ENCODE measurements at places on chromosomes 6 and 20. TPM values are rescaled to one million over a fixed set of nuclear protein-coding genes. Genes with fewer than 3 reads are reported as not detected.

Gene VGLL2
- 95.9 TPM for total RNA-seq

Gene HMGN3
- 29.2 TPM for total RNA-seq

Gene DDO
- total RNA-seq, result 2.7 TPM

Gene MCCD1
- not detected for total RNA-seq

Gene IL17A
- total RNA-seq, result not detected

Gene TNXB
- 14.5 TPM for total RNA-seq

Gene B4GALT5
- 75.7 TPM for total RNA-seq

Gene IL17F
- total RNA-seq, result not detected

DNA sequence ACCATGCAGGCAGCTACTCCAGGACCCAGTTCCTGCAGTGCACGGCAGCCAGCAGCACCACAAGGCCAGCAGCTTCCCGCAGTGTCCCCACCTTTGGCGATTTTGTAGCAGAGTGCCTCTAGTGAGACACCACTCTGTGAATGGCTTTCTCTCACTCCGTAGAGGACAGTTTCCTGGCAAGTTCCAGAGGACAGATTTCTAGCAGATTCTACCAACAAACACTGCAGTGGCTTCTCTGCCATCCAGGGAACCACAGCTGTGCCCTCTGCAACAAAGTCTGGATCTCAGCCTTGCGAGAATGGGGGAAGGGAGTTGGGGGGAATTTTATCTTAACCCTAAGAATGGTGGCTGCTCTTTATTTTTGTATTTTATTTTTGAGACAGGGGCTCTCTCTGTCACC, 28.7 kb downstream of the SNHG17 start:
- DNase-seq, result no peak

DNA sequence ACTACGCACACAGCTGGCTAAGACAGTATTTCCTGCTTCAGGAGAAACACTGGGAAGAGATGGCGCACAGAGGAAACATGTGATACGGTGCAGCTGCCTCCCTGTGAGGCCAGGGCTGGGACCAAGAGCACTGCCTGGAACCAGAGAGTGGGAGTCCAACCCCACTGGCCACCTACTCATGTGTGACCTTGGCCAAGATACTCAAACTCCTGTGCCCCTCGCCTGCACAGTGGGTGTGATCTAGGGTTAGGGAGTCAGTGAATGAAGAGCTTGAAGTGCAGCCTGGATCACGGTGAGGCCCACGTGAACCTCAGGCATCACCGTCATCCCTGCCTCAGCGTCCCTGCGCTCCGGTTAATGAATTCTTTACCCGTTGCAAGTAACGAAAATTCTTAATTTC, 41.7 kb upstream of the MPC1 start:
- no peak for DNase-seq

- DNase-seq, result no peak
Observed at GRCh38 chr6:63897459-63897858, 261.9 kb downstream of the PHF3 start.

GRCh38 chr20:5670036-5670536, 80.1 kb upstream of the SHLD1 start:
- DNase-seq, result no peak

- no peak for DNase-seq
Observed at GRCh38 chr20:1308067-1308701, 20.8 kb downstream of the SDCBP2 start.

DNA sequence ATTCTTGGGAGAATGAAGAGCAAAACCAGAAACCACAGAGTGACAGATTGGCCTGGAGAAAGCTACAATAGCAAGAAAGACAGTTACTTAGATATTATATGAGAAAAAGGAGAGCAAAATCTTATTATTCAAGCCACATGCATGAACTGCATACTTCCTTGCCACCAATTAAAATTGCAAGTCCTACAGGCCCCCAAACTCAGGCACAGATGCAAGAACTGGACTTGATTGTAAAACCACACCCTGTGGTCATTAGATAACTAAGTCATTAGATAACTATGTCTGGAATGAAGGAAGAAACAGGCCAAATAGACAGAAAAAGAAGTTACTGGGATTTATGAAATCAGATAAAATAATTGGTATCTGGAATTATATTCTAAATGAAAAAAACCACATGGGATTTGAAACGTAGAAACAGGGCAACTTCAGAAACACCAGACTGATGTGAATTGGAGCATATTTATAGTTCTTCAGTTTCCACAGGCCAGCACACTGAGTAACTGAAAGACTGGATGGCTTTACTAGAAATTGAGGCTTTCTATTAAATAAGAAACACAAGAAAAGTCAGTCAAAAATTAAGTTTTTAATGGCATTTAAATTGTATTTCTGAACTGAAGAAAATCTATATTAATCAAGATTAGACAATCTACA, 49.4 kb upstream of the CARMIL1 start:
- no peak for DNase-seq

GRCh38 chr20:61537239-61538182, 285.4 kb downstream of the CDH4 start:
- no peak for DNase-seq

GRCh38 chr6:6521961-6522482, 66.5 kb upstream of the LY86 start:
- no peak for DNase-seq

GRCh38 chr6:16414205-16414604, 175.8 kb downstream of the GMPR start:
- DNase-seq, result no peak

- no peak for DNase-seq
Observed at GRCh38 chr6:56691286-56691595, 48.6 kb upstream of the DST start.

DNA sequence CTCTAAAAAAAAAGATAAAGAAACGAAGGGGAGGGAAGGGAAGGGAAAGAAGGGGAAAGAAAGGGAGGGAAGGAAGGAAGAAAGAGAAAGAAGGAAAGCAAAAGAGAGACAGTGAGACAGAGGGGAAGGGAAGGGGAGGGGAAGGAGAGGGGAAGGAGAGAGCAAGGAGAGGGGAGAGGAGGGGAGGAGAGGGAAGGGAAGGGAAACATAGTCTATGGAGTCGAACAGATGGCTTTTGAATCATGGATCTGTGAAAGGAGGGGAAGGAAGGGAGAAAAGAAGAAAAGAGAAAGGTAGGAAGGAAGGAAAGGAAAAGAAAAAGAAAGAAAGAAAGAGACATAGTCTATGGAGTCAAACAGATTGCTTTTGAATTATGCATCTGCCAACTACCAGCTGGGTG, 16.7 kb upstream of the NCOA6 start:
- DNase-seq, result no peak

DNA sequence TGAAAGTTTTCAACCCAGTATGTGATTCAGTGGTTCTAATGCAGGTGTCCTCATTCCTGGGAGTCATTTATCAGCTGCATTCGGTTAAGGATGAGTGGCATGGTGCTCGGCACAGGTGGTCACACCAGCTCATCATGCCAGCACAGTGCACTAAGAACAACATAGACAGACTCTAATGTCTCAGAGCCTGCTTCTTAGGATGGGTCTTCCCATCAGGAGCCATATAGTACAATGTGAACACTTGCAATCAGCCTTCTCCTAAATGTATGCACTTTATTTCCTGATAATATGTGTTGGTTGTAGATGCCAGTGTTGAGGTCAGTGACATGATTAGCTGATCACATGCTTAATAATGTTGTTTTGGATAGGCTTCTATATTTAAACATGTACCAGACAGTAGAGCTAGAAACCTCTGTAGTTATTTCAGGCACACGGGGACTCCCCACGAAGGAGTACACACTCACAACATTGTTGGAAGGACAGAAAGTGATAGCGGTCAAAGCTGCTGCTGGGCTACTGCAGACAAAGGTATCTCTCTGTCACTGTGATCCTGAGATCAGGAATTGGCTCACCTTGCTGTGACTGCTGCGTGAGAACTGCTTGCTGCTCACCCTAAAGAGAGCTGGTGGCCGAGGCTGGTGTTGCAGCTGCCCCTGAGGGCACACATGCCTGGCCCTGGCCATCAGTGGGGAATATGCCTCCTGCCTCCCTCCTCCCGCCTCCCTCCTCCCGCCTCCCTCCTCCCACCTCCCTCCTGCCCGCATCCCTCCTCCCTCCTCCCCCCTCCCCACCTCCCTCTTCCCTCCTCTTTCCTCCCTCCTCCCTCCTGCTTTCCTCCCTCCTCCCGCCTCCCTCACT, 195.4 kb downstream of the SMOC2 start:
- DNase-seq, result no peak

GRCh38 chr20:9551808-9552550, 37.6 kb downstream of the LAMP5 start:
- DNase-seq, result no peak

- no peak for DNase-seq
Observed at GRCh38 chr6:52707963-52708680, 37.2 kb downstream of the TMEM14A start.

- DNase-seq, result no peak
Observed at GRCh38 chr6:105611606-105612005, 208.7 kb upstream of the PREP start.

DNA sequence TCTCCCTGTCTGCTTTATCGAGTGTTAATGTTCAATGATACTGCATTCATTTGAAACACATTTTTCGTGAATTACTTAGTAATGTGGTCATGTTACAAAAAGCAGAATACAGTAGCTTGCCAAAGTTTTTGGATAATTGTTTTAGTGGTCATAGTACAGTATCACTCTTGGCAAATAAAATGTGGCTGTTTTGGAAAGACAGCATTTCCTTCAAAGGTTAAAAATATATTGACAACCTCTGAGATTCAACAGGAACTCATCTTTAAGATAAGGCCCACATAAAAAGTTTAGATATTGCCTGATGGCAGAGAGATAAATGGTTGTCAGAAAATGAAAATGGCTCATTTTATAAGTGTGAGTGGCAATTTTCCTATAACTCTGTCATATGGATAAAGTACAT, 297.7 kb upstream of the MAN1A1 start:
- DNase-seq, result no peak

GRCh38 chr20:52251136-52251700, 59.6 kb upstream of the ZFP64 start:
- DNase-seq, result no peak

DNA sequence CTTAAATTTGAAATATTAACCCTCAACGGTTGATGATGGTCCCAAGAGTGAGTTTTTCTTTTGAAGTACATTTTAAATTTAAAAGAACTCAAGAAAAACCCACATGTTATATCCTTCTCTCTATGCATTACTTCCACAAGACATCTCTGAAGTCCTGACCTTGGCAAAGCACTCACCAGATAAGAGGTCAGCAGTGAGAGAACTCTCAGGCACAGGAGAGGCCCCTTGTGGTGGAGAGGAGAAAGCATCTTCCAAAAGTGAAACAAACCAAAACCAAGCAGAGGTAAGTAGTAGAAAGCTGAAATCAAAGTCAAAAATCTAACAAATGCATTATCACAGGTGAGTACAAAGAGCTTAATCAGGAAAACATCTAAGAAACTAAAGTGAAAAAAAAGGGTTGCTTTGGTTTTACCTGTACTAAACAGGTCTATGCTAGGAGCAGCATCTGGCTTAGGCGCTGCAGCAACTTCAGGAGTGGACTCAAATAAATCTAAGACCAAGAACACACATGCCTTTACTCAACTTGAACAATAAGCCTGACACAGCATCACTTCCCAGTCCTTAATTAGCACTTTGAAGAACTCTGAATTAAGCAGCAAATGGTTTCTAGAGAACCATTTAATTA, 80.5 kb downstream of the PRSS35 start:
- no peak for DNase-seq

- no peak for DNase-seq
Observed at GRCh38 chr6:157222201-157222981, 100.9 kb downstream of the TMEM242 start.

All from psoas muscle (tissue), 8 donors.